ENCODE measurements at places on chromosomes 3 and 15.

DNA sequence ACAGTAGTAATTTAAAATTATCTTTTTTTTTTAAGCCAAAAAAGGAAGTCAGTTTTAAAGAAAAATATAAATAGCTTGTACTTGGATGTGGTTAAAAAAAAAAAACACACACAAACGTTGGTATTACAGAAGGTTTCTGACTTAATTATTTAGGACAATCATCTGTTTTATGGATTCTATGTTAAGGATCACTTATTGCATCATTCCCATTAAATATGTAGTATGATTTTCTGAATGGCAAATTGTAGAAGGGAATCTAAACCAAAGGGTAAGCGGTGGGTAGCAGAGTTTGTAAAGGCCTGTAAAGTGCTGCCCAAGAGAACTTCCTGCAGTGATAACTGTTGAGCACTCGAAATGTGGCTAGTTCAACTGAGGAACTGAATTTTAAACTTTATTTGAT, 8.0 kb downstream of the SENP2 start:
- no peak for DNase-seq

GRCh38 chr3:120475722-120476377, 25.1 kb upstream of the FSTL1 start:
- no peak for DNase-seq

DNA sequence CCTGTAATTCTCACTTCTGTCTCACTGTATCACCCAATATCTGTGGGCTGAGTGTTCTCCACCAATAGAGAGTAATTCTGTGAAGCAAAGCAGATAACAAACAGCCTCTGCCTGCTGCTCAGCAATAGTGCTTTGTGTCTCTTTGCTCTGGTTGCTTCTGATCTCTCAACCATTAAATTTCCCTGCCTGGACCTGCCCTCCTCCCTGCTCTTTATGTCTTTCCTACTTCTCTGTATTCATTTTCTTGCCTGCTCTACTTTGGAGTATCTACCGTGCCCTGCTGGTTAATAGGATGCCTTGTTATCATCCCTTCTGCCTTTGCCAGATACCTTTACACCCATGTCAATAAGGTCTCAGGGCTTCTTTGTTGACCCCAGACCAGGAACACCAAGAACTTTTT, 102.9 kb upstream of the CGNL1 start:
- DNase-seq = no peak

DNA sequence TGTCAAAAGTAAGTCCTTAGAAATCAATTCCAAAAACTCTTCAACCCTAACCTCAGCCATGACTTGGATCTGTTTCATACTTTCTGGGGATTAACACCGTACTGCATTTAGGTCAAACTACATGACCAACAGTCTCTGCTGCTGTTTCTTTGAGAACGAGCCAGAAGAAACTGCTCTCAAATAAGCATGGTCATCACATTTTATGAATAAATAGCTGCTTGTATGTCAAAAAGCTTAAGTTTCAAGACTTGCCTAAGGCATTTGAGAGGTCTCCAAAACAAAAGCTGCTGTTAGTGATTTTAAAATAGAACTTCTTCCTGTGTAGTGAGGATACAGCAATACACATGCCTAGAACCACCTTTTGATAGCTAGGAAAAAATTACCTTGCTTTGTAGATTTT, 166.3 kb upstream of the CHRM5 start:
- DNase-seq = no peak

- DNase-seq = no peak
Measured at GRCh38 chr3:71964170-71964569, 179.2 kb upstream of the PROK2 start.

GRCh38 chr3:133895208-133896001, at the start of gene RAB6B:
RAB6B (minus strand) TSS chr3:133895882; CDS start chr3:133895466, 416 bp downstream.
- peak; percentile 64 for DNase-seq

- DNase-seq = no peak
Measured at GRCh38 chr15:29698030-29698701, 124.1 kb downstream of the TJP1 start.

- DNase-seq = no peak
Measured at GRCh38 chr15:73758461-73758860, 5.3 kb upstream of the INSYN1 start.

GRCh38 chr3:22593638-22594037, 609.5 kb upstream of the UBE2E2 start:
- DNase-seq = no peak

- DNase-seq = no peak
Measured at GRCh38 chr3:122245513-122246174, 62.2 kb downstream of the CASR start.

DNA sequence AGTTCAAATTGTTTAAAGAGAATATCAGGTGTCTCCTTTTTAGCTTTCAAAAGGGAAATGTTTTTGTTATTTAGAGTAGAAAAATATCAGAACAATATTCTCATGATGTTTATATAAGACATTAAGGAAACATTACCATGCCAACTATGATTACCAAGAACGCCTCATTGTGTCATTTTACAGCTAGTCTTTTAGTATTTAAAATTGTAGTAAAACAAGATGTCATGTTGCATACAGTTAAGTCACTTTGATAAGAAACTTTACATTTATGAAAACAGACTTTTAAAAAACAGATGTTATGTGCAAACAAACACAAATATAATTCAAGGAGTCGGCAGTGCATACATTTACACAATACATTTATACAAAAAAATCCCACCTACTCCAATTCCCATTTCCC, 4.4 kb downstream of the PLSCR4 start:
- no peak for DNase-seq

DNA sequence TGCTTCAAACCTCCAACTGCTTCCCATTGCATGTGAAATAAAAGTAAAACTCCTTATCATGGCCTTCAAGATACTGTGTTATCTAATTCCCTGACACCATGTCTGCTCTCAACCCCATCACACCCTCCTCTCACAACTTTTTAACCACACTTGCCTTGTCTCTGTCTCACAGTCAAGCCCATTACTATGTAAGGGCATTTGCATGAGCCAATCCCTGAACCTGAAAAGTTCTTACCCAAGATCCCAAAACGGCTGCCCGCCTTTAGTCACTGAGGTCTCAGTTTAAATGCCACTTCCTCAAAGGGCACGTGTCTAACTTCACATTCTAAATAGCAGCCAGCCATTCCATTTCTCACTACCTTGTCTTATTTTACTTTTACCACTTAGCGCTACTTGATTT, 83.1 kb downstream of the SST start:
- DNase-seq = no peak

DNA sequence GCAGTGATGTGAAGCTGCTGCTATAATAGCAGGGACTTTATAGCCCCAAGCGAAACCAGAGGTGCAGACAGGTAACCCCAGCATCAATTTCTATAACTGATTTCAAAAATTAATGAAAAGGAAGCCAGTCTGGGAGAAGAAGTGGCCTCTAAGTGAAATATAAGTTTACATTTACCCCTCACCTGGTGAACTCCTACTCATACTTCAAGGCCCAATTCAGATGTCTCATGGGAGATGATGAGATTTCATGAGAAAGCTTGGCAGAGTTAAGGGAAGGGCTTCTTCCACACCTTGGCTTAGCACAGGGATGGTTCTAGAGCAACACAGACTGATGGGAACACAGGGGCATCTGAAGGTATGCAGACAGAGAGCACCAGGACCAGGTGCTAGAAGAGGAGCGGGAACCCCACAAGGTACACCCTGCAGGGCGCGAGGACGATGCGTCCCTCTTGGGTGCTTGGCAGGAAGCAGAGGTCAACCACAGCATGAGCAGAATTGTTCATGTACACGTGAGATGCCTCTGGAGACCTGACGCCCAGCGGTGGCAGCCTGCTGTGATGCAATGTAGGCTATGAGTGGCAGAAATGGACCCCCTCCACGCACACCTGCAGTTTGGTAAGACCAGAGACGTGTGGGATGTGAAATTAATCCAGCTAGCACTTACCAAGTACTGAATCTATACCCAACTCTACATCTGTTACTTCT, 102.9 kb downstream of the SRGAP3 start:
- no peak for DNase-seq

DNA sequence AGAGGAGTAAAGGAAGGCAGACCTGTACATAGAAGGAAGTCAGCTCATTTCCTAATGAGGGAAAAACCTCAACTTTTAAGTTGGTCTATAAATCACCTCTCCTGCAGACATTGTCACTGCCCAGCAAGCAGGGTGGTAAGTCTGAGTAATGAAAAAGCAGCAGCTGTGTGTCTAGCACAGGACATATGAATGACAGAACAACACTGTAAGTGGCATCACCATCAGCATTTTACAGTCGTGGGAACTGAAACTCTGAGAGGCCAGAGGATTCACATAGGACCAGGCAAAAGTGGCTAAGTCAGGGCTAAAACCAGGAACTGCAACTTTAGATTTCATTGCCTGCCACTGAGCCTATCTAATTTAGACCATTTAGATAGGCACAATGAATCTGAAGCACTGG, 235.6 kb downstream of the CLSTN2 start:
- DNase-seq = no peak

GRCh38 chr3:193962986-193963685, 172.8 kb upstream of the HES1 start:
- DNase-seq = no peak

- DNase-seq = no peak
Measured at GRCh38 chr3:131900891-131901290, 133.9 kb downstream of the CPNE4 start.

DNA sequence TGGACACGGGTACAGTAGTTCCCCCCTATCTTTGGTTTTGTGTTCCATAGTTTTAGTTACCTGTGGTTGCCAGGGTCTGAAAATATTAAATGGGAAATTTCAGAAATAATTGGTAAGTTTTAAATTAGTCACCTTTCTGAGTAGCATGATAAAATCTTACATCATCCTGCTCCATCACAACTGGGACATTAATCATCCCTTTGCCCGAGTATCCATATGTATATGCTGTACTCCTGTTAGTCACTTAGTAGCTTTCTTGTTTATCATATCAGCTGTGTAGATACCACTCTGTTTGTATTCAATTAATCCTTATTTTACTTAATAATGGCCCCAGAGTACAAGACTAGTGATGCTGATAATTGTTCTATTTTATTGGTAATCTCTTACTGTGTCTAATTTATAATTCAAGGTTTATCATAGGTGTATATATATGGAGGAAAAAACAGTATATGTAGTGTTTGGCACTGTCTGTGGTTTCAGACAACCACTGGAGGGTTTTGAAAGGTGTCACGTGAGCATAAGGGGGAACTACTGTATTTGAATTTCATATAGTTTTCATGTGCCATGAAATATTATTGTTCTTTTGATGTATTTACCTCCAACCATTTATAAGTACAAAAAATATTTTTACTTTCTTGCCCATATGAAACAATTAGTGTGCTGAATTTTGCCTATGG, 41.4 kb downstream of the CTDSPL2 start:
- DNase-seq = no peak

- DNase-seq = no peak
Measured at GRCh38 chr3:33834096-33834453, 35.6 kb downstream of the PDCD6IP start.

- no peak for DNase-seq
Measured at GRCh38 chr3:62249484-62249776, 123.9 kb downstream of the FEZF2 start.

GRCh38 chr15:67506775-67507747, 13.9 kb upstream of the C15orf61 start:
- no peak for DNase-seq

- DNase-seq = peak; percentile 83
Measured at GRCh38 chr3:129383292-129383860, 45.1 kb downstream of the EFCAB12 start.

DNA sequence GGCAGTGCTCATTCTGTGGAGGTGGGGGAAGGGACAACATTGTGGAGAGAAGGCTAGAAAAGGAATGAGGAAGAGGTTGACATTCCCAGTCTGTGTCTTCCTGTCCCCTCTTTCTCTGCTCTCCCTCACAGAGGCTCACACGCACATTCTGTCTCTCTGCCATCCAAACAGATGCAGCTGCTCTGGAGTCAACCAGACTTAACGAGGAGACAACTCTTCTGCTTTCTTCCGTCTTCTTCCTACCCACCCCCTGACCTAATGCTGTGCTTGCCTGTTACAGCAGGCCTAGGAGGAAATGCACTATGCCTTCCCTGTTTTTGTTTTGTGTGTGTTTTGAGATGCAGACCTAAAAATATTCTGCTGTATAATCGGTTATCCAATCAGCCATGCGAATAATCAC, 121.9 kb downstream of the CACNA1D start:
- no peak for DNase-seq

GRCh38 chr3:46397111-46397510, 9.8 kb downstream of the CCR5AS start:
- no peak for DNase-seq

GRCh38 chr15:62752657-62753517, 289.7 kb upstream of the TPM1 start:
- no peak for DNase-seq

DNA sequence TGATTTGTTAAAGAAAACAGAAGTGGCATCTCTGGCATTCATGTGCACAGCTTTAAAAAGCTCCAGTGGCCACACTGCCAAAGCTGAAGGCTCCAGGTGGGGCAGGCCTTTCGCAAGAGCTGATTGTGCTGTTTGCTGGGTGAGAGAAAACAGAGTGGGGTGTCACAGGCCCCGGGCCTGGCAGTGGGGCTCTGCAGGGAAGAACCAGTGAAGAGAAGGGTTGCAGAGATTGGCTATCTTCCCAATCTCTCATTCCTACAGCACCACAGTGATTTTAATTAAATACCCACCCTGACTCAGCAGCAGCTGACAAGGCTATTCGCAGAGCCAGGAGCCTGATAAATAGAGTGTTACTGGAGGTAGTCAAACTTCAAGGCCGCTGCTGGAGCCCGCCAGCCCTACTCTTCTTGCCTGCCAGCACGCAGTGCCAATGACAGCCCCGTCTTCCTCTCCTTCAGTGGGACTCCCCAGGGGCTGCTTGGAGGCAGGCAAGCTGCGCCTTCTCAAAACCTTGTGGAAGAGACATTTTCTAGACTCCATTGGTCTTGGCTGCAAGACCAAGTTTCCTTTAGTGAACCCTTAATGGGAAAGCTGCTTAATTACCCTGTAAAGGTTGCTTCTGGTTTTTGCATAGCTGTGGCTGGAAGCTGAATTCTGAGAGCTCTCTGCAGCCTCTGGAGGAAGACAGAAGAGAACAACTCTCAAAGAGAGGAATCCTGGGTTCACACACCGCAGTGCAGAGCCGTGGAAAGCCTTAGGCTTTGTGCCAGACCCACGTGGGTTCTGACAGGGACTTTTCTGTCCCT, 225.8 kb upstream of the SLCO3A1 start:
- no peak for DNase-seq

All from H9 (cell line).